ENCODE measurements at places on chromosomes 1 and 21.

GRCh38 chr21:25967181-25967900 is 203.2 kb downstream of the APP start:
- DNase-seq = no peak

DNA sequence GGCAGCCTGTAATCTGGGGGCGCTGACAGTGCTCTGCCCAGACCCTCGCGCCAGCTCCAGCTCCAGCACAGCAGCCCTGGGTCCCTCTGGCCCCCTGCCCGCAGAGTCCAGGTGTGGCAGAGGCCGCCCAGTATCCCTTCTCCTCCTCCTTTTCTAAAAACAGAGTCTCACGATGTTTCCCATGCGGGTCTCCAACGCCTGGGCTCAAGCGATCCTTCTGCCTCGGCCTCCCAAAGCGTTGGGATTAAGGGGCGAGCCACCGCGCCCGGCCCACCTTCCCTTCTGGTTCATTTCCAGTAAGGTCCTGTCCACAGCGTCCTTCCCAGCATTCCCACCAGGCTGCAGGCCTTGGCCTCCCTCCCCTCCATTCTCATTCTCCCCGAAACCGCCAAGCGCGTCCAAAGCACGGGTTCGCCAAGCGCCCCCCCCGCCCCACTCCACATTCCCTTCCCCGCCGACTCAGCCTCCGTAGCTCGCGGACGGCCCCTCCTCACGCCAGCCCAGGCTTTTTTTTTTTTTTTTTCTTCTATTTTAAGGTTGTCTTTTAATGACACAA is 2.0 kb upstream of the PCBP3 start:
- no peak for DNase-seq

- DNase-seq = no peak
These were observed 218.3 kb downstream of the HHIPL2 start for GRCh38 chr1:222329493-222330045.

- DNase-seq = no peak
These were observed 402.4 kb upstream of the PROX1 start for GRCh38 chr1:213585402-213585801.

GRCh38 chr1:243848165-243848857 is 1.7 kb downstream of the AKT3 start:
- no peak for DNase-seq

DNA sequence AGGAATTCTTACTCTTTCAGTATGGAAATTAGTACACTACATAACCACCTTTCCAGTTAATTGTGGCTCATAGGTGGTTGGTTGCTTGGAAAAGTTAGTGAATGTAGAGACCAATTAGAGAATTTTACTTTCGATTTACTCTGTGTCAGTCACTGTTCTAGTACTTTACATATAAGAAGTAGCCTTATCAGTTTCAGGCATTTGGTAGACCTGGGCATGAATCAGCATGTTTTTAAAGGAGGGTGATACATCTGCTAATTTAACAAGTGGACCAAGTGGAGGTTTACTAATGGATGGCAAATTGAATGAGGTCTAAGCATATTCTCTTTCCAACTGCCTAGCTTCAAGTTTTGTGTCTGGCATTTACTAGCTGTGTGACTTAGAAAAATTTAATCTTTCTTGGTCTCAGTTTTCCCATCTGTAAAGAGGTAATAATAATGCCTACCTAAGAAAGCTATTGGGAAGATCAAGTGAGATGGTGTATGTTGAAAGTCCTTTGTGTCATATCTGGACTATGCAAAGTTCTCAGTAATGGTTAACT is 1158.6 kb downstream of the PLA2G4A start:
- DNase-seq = no peak

DNA sequence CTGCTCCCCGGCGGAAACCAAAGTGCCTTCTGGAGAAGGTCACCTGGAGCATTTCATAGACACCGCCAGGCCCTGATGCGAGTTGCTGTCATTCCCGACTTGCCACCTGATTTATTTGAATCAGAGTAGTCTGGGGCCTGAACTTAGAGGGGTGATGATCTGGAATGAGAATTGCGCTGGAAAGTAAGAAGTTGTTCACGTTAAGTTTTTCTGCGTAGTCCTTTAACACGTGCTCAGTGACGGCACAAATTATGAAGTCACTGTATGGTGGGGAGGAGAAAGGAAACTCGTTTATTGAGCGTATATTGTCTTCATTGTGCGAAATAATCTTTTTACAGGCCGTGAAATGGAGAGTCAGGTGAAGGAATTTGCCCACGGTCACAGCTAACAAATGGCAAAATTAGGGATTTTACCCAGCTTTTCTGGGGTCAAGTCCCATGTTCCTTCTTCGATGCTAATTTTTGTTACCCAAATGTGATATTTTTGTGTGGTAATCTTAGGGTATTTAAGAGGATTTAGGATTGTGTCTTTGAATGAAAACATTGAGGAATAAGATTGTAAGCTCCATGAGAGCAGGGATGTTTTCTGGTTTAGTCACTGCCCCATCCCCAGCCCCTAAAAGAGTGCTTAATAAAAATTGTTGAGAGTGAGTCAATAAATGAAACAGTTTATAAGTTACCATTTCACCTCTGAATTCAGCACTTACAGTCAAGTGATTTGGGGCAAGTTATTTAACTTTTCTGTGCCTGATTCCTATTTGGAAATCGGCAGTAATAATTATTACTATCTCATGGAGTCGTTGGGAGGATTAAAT is 46.4 kb upstream of the NBL1 start:
- DNase-seq = no peak

DNA sequence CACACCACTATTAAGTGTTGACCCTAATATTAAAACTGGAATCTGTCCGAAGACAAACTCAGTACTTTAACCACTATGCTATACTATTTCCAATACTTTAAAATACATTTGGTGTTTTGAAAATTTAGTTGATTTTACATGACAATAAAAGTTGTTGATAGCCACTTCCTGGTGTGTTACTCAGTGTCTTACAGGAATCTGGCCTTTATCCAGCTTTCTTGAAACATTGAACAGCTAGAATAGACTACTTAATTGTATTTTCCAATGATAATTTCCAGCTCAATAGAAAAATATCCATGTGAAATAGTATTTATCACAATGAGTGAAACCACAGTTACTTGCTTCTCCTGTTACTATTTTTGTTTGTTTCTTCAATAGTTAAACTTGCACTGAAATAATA is 369.6 kb upstream of the ADGRL4 start:
- DNase-seq = no peak

- DNase-seq = no peak
These were observed 448 bp downstream of the AURKAIP1 start for GRCh38 chr1:1374589-1374928.

DNA sequence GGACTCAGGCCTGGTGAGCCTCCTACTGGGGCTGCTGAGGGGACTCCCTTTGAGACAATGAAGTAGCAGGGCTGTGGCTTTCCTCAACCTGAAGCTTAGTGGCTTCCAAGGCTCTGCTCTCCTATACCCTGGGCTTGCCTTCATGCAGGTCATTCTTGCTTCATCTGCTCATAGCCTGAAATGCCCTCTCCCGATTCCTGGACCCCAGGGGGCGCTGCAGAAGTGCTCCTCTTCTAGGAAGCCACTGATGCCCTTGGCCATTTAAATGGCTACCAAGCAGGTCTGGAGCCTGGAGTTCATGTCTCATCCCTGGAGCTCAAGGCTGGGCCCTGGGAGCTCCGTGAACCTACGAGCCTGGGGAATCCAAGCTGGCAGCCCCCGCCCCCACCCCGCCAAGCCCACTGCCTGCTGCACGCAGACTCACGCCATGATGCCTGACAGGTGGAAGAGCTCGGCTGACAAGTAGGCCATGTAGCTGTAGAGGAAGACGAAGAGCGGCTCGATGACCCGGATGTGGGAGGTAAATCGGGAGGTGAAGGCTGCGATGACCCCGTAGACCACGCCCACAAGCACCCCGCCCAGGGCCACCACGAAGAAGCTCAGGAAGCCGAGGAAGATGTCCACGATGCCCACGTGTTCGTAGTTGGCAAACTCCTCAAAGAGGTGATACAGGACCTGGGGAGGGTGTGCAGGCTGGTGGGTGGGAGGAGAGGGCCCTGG is 45.7 kb downstream of the SLC9A1 start:
- DNase-seq = no peak

- DNase-seq = no peak
These were observed 153.4 kb downstream of the CHRM3 start for GRCh38 chr1:239539812-239540211.

Measured in activated gamma-delta T cell (primary cell).